SIG-M5 (cell line): ENCODE measurements at places on chromosomes 1 and 21.

GRCh38 chr1:97461782-97462181, 459.1 kb downstream of the DPYD start:
- no peak for DNase-seq

- DNase-seq: no peak
Measured at GRCh38 chr1:37752213-37752582, 12.7 kb downstream of the EPHA10 start.

- no peak for DNase-seq
Measured at GRCh38 chr1:167291539-167292185, 71.0 kb downstream of the POU2F1 start.

- no peak for DNase-seq
Measured at GRCh38 chr21:20997311-20997635, 936 bp upstream of the NCAM2 start.

DNA sequence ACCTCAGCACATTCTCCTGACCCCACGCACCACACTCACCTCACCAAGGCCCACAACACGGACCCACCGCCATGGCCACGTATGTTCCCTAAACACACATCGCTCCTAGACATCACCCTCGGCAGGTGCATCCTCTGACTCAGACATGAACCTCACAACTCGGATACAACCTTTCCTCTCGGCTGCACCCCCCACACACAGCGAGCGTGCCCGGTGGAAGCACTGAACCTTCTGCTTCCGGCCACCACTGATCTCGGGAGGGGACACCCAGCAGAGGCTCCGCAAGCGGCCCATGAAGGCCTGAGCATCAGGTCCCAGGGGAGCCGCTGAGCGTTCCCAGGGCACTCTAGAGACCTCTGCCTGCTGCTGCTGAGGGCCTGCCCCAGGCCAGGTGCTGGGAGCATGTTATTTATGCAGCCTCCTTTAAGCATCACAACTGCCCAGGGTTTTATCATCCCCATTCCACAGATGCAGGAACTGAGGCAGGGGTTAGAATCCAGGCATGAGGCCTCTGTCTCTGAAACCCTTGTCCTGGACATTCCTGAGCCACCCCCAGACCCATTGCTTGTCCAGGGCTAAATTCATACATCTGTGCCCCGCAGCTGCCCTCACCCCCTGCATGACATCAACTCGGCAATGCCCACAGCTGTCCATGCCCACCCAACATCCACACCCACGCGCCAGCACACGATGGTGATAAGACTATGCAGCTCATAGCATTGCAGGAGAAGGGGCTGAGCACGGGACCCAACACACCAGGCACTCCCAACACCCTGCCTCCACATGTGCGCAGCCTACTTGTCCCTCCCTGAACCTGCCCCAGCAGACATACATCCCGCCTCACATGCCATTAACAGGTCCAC, 27.0 kb downstream of the SDC3 start:
- DNase-seq: no peak

- no peak for DNase-seq
Measured at GRCh38 chr1:9316080-9316444, 23.4 kb downstream of the SPSB1 start.

- no peak for DNase-seq
Measured at GRCh38 chr1:19061343-19061742, 104.9 kb upstream of the IFFO2 start.

GRCh38 chr1:35565742-35566133, 7.4 kb upstream of the TFAP2E start:
- DNase-seq: no peak

DNA sequence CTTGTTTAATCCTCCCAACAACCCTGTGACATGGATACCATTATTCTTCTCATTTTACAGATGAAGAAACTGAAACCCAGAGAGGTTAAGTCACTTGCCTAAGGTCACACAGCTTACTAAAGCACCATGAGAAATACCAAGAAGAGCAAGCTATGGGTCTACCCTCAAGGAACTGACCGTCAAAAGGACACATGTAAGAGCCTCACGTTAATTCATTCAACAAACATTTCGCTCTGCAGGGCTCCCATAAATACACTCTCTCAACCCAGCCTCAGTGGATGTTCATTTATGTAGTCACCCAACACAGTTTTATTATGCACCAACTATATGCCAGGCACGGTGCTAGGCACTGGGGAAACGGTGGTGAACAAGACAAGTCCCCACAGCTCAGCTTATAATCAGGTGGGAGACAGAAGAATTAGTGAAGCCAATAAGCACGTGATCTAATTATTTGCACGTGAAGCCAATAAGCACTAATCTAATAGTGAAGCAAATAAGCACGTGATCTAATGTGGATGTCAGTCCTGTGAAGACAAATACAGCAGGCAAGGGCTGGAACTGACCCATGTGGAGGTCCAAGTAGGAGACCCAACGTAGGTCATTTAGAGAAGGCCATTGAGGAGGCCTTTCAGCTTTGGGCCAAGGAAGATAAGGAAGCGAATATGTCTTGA, 52.1 kb upstream of the ZBTB40 start:
- DNase-seq: no peak

- DNase-seq: no peak
Measured at GRCh38 chr1:58983162-58983561, 199.3 kb upstream of the JUN start.

GRCh38 chr1:217010253-217010652, 287.0 kb upstream of the ESRRG start:
- DNase-seq: no peak

- no peak for DNase-seq
Measured at GRCh38 chr1:47031585-47031984, 8.1 kb downstream of the CYP4X1 start.

DNA sequence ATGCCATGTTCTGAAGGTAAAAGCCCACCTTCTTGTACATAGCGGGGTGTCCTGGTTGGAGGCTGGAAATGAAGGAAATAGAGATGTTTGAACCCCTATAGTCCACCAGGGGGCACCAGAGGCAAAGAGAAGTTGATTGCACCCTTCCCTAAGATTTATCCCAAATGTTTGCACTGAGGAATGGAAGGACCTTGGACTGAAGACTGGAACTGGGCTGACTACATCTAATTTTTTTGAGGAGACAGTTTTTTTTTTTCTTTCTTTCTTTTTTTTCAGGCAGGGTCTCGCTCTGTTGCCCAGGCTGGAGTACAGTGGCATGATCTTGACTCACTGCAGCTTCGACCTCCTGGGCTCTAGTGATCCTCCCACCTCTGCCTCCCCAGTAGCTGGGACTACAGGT, 55.3 kb upstream of the EIF4G3 start:
- DNase-seq: no peak

GRCh38 chr1:113456967-113457366, 66.7 kb downstream of the MAGI3 start:
- no peak for DNase-seq

DNA sequence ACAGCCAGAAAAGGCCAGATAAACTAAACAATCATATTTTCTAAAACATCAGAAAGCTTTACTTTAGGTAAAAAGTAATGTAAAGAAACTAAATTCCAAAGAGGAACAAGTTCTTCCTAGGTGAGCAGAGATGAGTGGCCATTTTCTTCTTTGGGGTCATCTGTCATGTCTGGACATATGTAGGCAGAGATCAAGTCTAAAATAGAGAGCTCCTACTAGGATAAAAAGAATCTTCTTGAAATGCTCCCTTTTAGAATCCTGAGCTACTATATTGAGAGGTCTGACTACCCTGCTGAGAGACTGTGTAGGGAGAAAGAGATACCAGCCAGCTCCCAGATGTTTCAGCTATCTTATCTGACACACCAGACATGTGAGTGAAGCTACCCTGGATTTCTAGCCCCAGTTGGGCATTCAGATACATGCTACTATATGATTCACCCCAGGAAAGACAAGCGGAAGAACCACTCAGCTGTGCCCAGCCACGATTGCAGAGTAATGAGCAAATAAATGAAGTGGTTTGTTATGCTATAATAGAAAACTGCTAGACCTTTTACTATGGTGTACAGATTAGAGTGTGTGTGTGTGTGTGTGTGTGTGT, 80.1 kb downstream of the TTLL7 start:
- DNase-seq: no peak

DNA sequence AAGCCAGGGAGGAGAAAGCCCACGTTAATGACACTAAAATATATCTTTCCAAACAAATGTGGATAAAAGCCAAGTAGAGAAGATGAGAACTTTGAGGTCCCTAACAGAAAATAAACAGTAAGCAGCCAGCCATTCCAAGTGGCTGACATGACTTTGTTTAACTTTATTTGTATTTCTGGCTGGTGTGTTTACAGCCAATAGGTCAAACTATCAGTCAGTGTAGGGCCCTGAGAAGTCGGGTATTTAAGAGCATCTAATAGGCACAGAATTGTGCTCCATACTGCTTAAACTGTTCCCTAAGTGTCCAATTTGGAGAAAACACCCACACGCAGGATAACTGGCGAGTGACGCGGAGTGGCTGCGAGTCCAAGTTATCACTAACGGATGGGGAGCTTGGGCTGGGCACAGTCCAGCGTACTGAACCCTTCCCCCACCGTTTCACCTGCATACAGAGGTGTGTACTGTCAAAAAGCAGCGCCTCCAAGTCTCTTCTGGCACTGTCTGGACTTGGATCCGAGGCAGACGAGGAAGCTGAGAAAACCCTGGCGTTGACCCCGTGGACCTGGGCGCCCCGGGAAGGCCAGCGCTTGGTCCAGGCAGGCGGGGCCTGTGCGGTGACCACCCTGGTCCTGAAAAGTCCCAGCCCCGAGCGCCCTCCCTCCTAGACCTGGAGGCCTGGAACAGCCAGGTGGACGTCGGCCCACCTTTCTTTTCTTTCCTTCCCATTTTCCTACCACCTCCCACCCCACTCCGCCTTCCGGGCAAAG, 662 bp upstream of the LGALS8 start:
- no peak for DNase-seq

- no peak for DNase-seq
Measured at GRCh38 chr21:43287795-43288755, 119.3 kb downstream of the CRYAA start.

DNA sequence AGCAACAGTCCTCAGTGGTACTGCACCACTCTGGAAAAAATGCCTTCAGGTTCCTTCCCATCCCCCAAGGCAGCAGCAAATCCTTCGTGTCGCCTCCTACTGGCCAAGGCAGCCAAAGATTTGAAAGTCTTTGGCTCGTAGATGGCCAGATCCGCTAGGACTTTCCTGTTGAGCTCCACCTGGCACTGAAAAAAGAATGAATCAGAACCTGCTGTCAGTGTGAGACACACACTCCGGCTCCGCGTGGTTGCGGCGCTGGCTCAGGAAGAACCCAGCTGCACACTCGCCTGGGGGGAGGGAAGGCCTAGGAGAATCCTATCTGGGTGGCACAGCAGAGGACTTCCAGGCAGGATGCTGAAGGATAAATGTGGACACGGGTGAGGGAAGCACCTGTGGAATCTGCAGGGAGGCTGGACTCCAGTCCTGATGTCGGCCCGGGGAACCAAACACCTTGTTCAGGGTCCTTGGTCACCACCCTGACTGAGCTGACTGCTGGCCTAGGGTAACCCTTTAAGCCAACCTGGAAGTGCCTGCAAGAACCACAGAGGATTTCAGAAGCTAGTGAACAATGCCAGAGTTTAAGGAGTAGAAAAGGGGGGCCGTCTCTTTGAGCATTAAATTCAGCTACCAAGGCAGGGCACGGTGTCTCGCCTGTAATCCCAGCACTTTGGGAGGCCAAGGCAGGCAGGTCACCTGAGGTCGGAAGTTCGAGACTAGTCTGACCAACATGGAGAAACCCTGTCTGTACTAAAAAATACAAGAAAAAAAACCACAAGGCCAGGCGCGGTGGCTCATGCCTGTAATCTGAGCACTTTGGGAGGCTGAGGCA, 3.2 kb upstream of the CCNL2 start:
- no peak for DNase-seq

DNA sequence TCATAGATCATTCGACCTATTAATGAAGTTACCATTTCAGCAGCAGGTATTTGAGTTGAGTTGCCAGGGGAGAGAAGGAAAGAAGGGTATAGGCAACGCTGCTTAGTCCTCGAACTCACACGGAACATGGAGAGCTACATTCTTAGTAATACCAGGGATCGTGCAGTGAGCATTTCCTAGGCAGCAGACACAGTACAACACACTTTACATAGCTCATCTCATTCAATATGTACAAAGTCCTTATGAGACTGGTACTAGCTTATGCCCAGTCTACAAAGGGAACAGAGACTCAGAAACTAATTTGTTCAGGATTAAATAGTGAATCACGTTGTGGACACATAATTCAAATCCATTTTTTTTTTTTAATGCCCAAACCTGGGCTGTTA, 25.6 kb downstream of the IRF2BP2 start:
- no peak for DNase-seq

GRCh38 chr1:145962157-145963102, 1.9 kb downstream of the ANKRD34A start:
- DNase-seq: no peak

DNA sequence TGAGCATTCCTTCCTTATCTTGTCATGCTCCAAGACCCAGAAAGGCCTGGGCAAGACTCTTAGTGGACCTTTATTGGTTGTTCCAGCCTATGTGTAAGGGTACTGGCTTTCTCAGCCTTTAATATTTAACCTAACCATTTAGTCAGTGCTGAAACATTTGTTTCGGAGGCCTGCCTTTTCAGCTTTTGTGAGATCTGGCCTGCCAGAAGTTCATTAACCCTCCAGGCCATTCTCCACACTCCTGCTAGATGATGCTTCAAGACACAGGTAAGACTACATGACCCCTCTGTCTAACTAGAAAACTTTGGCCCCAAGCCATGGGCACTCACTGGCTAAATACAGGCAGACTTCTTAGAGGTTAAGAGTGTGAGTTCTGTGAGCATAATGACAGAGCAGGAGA, 138.4 kb upstream of the ZP4 start:
- DNase-seq: no peak

GRCh38 chr21:46067505-46068201, 30.3 kb upstream of the COL6A2 start:
- DNase-seq: no peak

- DNase-seq: no peak
Measured at GRCh38 chr1:218510153-218510772, 165.1 kb downstream of the TGFB2 start.

DNA sequence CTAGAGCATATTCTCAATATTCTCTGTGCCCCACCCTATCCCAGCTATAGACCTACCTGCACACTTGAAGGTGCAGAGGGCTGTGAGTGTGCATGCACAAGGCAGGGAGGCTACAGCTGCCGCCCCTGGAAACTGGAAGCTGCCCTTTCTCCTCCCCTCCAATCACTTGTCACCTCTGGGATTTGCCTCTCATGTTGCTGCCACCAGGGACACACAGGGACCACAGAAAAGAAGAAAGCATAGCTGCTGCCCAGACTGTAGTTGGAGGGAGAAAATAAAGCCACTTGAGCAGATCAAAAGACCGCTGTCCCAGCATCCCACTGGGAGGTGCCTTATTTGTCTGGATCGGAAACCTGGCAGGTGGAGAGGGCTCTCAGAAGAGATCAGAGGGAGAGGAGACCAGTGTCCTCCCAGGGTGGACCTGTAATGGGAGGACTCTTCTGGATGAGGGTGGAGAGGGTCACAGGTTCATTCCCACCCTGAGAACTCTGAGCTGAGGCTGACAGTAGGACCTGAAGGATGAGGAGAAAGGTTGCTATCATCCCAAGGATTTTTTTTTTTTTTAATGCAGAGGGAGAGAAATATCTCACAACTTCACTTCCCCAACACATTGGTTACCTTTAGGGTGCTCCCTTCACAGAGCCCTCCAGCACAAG, 7.6 kb upstream of the INPP5B start:
- no peak for DNase-seq

- no peak for DNase-seq
Measured at GRCh38 chr21:31490443-31490842, 146.4 kb upstream of the TIAM1 start.

- no peak for DNase-seq
Measured at GRCh38 chr1:118223426-118223825, 38.4 kb upstream of the SPAG17 start.

- DNase-seq: no peak
Measured at GRCh38 chr1:2556678-2557481, 709 bp downstream of the TNFRSF14 start.

GRCh38 chr1:85352055-85352454, 75.6 kb upstream of the BCL10 start:
- DNase-seq: no peak
